CD8-positive, alpha-beta memory T cell (primary cell): ENCODE measurements at places on chromosomes 7 and 10.

GRCh38 chr7:35286422-35286821 is 32.5 kb upstream of the TBX20 start:
- H3K4me1 ChIP-seq = no peaks in the 10 kb centered on the region
- H3K27me3 ChIP-seq = peaks cover 3% of the 10 kb centered on the region
- H3K4me3 ChIP-seq = no peak overlapping the region
- no peak for DNase-seq
- H3K36me3 ChIP-seq = no peaks in the 10 kb centered on the region

- H3K27me3 ChIP-seq = no peaks in the 10 kb centered on the region
- H3K27ac ChIP-seq = no peak overlapping the region
- no peak overlapping the region for H3K4me3 ChIP-seq
- H3K4me1 ChIP-seq = no peaks in the 10 kb centered on the region
- DNase-seq = no peak
These were observed 4.6 kb upstream of the LDB3 start for GRCh38 chr10:86663576-86664339.

DNA sequence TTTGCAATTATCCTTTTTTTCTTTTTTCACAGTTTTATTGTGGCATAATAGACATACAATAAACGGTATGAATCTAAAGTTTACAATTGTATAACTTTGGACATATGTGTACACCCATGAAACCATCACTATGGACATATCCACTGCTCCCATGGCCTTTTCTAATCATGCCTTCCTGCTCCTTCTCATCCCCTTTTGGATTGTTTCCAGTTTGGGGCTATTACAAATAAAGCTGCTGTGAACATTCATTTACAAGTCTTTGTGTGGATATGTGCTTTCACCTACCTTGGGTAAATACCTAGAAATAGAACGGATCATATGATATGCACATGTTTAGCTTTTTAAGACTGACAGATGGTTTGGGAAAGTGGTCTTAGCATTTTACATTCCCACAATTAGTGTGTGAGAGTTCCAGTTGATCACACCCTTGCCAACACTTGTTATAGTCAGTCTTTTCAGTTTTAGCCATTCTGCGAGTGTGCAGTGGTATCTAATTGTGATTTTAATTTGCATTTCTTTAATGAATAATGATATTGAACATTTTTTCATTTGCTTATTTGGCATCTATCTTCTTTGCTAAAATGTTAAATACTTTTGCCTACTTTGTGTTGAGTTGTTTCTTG is 120.9 kb upstream of the KAT6B start:
- H3K4me1 ChIP-seq = no peaks in the 10 kb centered on the region
- H3K36me3 ChIP-seq = no peaks in the 10 kb centered on the region
- DNase-seq = no peak
- H3K4me3 ChIP-seq = no peak overlapping the region
- H3K27ac ChIP-seq = no peak overlapping the region

- no peak overlapping the region for H3K4me3 ChIP-seq
- DNase-seq = peak; percentile 37
- no peaks in the 10 kb centered on the region for H3K36me3 ChIP-seq
- no peaks in the 10 kb centered on the region for H3K4me1 ChIP-seq
- H3K27ac ChIP-seq = no peak overlapping the region
These were observed 36.4 kb downstream of the DPYSL4 start for GRCh38 chr10:132223156-132223590.

- H3K27me3 ChIP-seq = no peaks in the 10 kb centered on the region
- H3K27ac ChIP-seq = peak overlapping the region; percentile 56
- DNase-seq = peak; percentile 42
- no peaks in the 10 kb centered on the region for H3K36me3 ChIP-seq
These were observed 36.5 kb upstream of the AP5Z1 start for GRCh38 chr7:4738711-4739527.

DNA sequence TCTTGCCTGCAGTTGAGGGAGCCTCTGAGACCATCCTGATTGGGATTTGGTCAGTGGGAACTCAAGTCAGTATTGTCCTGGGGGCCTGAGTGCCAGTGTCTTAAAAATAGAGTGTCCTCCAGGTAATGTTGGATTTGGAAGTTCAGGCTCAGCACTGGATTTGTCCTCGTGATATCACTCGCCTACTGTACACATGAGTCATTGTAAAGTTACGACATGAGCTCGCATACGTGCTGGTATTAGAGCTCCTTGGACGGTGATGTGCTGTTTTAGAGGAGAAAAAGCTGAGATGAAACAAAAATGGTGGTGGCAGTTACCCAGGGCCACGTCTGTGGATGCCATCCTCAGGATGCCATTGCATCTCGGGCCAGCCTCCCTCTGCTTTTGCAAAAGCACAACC is 78.2 kb downstream of the MGMT start:
- no peak for DNase-seq
- H3K4me3 ChIP-seq = no peak overlapping the region
- no peaks in the 10 kb centered on the region for H3K36me3 ChIP-seq
- H3K27me3 ChIP-seq = no peaks in the 10 kb centered on the region
- H3K27ac ChIP-seq = no peak overlapping the region

GRCh38 chr7:10122551-10123100 is 851.0 kb upstream of the PHF14 start:
- H3K4me1 ChIP-seq = no peaks in the 10 kb centered on the region
- H3K4me3 ChIP-seq = no peak overlapping the region
- no peaks in the 10 kb centered on the region for H3K27me3 ChIP-seq
- H3K27ac ChIP-seq = no peak overlapping the region
- no peak for DNase-seq
- H3K36me3 ChIP-seq = no peaks in the 10 kb centered on the region

- no peaks in the 10 kb centered on the region for H3K27me3 ChIP-seq
- H3K36me3 ChIP-seq = no peaks in the 10 kb centered on the region
- no peaks in the 10 kb centered on the region for H3K4me1 ChIP-seq
- H3K27ac ChIP-seq = no peak overlapping the region
- DNase-seq = no peak
These were observed 126.9 kb downstream of the SDK1 start for GRCh38 chr7:3427957-3428356.

- no peak for DNase-seq
- H3K4me1 ChIP-seq = no peaks in the 10 kb centered on the region
- no peak overlapping the region for H3K4me3 ChIP-seq
- H3K27me3 ChIP-seq = no peaks in the 10 kb centered on the region
These were observed 77.4 kb upstream of the SEM1 start for GRCh38 chr7:96786998-96787395.

DNA sequence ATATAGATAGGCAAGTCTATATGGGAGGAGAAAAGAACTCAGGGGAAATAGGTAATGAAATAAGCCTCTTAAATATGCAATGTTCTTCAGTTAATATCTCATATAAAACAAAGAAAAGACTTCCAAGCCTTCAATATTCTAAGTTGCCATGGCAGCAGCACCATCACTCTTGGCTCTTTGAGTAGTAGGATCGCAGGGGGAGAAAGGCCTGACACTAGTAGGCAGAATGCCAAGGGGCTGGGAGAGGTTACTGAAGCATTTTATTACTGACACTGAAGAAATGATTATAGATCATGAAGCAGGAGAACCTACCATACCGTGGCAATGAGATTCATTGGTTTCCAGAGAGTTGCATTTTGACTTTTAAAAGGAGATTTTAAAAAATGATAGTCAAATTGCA is 193.9 kb downstream of the NXPH1 start:
- DNase-seq = no peak
- no peaks in the 10 kb centered on the region for H3K4me1 ChIP-seq
- H3K36me3 ChIP-seq = no peaks in the 10 kb centered on the region
- no peak overlapping the region for H3K4me3 ChIP-seq

DNA sequence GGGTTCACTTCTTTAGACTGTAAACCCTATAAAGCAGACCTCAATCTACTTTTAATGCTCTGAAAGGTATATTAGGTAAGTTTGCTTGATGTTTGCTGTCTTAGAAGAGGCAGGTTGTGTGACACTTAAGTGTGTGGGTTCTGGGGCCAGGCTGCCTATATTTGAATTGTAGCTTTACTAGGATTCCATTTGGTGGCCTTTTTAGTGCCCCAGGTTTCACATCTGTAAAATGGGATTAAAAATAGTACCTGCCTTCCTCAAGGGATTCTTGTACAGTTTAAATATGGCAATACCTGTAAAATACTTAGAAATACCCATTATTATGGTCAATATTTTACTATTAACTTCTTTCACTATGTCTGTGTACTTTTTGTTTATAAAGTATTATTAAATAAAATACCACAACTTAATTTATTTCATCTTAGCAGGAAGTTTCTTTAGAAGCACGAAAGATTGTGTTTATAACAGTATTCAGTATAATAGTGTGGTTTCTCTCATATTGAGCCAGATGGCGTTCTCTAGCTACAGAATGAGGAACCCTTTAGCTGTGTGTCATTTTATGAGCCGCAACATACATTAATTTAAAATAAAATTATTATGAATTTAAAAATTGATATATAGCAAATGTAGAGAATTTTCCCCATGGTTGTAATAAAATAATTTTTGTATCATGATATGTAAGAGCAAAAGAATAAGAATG is 94.2 kb downstream of the CDK14 start:
- H3K27me3 ChIP-seq = no peaks in the 10 kb centered on the region
- H3K4me1 ChIP-seq = no peaks in the 10 kb centered on the region
- no peaks in the 10 kb centered on the region for H3K36me3 ChIP-seq
- no peak overlapping the region for H3K27ac ChIP-seq
- H3K4me3 ChIP-seq = no peak overlapping the region

DNA sequence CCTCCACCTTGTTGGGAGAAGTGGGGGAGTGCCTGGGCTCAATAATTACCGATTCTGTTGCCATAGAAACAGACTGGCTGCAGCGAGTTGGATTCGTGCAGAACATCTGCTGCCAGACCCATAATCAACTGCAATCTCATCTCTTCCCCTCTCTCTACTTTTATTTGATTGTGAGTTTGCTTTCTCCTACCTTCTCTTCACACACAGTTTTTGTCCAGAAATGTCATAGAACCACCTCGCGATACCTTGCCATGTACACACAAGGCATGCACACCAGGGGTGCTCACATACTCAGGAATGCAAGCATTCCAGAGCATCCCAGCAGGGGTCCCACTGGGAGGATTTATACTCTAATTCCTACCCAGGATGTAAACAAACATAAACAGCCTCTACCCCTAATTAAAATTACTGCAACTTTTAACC is 262.2 kb upstream of the AOAH start:
- no peak overlapping the region for H3K4me3 ChIP-seq
- no peak for DNase-seq
- no peaks in the 10 kb centered on the region for H3K4me1 ChIP-seq
- H3K27me3 ChIP-seq = no peaks in the 10 kb centered on the region

- no peak for DNase-seq
- no peaks in the 10 kb centered on the region for H3K36me3 ChIP-seq
- H3K27ac ChIP-seq = peak overlapping the region; percentile 88
- H3K4me3 ChIP-seq = peak overlapping the region; percentile 74
- no peaks in the 10 kb centered on the region for H3K27me3 ChIP-seq
These were observed 816 bp downstream of the DMTF1 start for GRCh38 chr7:87152897-87153641.

- no peak overlapping the region for H3K4me3 ChIP-seq
- H3K36me3 ChIP-seq = no peaks in the 10 kb centered on the region
- H3K4me1 ChIP-seq = peaks cover 24% of the 10 kb centered on the region
- no peak overlapping the region for H3K27ac ChIP-seq
- peaks cover 37% of the 10 kb centered on the region for H3K27me3 ChIP-seq
These were observed 93.5 kb upstream of the PAX2 start for GRCh38 chr10:100651916-100652315.

DNA sequence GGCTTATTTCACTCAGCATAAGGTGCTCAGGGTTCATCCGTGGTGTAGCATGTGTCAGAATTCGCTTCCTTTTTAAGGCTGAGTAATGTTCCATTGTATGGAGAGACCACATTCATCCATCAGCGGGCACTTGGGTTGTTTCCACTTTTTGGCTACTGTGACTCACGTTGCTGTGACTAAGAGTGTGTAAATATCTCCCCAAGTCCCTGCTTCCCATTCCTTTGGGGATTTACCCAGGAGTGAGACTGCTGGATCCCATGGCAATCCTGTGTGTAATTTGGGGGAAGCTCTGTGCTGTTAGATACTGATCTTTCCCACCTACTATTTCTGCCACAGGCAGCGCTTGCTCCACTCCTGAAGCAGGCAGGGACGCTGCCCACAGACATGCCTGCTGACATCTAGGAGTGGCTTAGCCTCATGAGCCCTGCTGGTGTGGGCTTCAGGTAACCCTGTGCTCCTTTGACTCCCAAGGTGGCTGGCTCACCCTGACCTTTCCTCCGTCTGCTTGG is 346.0 kb downstream of the FRMD4A start:
- H3K4me1 ChIP-seq = no peaks in the 10 kb centered on the region
- H3K36me3 ChIP-seq = no peaks in the 10 kb centered on the region
- H3K4me3 ChIP-seq = no peak overlapping the region

GRCh38 chr10:785861-786214 is 96.4 kb upstream of the DIP2C start:
- no peaks in the 10 kb centered on the region for H3K36me3 ChIP-seq
- no peaks in the 10 kb centered on the region for H3K27me3 ChIP-seq
- H3K4me1 ChIP-seq = no peaks in the 10 kb centered on the region
- H3K4me3 ChIP-seq = no peak overlapping the region
- H3K27ac ChIP-seq = no peak overlapping the region

GRCh38 chr10:127326883-127327282 is 130.5 kb upstream of the INSYN2A start:
- H3K4me3 ChIP-seq = no peak overlapping the region
- H3K36me3 ChIP-seq = no peaks in the 10 kb centered on the region
- no peak overlapping the region for H3K27ac ChIP-seq
- H3K4me1 ChIP-seq = no peaks in the 10 kb centered on the region
- no peaks in the 10 kb centered on the region for H3K27me3 ChIP-seq

DNA sequence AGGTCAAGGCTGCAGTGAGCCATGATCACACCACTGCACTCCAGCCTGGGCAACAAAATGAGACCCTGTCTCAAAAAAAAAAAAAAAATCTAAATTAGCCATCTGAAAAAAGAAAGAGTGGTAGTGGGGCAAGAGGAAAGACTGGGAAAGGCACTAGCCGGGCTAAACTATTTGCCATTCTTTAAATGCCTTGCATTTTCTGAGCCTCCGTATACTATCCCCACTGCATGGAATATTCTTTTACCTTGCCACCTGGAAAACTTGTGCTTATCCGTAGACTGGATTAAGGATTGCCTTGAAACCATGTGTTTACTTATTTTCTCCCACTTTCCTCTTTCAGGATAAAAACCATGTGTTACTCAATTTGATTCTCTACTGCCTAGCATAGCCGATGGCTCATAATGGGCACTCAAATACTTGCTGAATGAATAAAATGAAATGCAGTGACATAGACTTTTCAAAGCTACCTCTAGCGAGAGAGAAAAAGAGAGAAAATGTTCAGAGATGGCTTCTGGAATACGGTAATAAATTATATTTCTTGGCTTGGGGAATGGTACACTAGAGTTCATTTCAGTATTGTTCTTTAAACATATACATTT is 30.6 kb downstream of the HYCC1 start:
- no peaks in the 10 kb centered on the region for H3K4me1 ChIP-seq
- no peaks in the 10 kb centered on the region for H3K36me3 ChIP-seq
- DNase-seq = no peak
- no peak overlapping the region for H3K27ac ChIP-seq

GRCh38 chr10:35300063-35300699 is 36.1 kb upstream of the CCNY start:
- no peaks in the 10 kb centered on the region for H3K4me1 ChIP-seq
- no peaks in the 10 kb centered on the region for H3K27me3 ChIP-seq
- no peaks in the 10 kb centered on the region for H3K36me3 ChIP-seq
